ENCODE measurements at places on chromosomes 1 and 21.

DNA sequence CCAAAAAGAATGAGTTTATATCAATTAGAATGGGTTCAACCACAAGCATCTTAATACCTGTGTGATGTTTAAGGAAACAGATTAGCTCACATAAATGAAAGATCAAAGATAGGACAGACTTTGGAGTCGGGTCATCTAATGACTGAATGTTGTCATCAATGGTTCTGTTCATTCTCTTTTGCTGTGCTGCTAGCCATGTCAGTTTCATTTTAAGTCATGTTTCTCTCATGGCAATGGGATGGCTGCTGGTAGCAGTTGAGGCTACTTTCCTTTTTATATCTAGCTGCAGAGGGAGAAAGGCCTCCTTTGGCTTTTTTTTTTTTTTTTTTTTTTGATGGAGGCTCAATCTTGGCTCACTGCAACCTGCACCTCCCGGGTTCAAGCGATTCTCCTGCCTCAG lies 86.9 kb upstream of the SPAG17 start:
- DNase-seq = no peak

DNA sequence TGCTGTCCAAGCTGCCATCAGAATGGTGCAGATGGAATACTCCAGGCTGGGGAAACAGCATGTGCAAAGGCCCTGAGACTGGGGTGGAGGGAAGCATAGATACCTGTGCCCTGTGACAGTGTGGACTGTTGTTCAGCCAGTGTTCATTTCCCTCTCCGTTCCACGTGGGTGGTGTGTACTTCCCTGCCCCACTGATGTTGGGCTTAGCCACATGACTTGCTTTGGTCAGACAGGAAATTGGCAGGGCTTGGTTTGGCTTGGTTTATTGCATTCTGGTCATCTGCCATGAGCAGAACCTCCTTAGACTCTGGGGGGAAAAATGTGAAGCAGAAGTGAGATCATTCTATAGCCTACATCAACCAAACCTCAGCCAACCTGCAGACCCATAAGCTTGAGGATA lies 102.4 kb upstream of the IGSF21 start:
- DNase-seq = no peak

- no peak for DNase-seq
Measured at GRCh38 chr1:25704267-25704691, 87.7 kb downstream of the MAN1C1 start.

DNA sequence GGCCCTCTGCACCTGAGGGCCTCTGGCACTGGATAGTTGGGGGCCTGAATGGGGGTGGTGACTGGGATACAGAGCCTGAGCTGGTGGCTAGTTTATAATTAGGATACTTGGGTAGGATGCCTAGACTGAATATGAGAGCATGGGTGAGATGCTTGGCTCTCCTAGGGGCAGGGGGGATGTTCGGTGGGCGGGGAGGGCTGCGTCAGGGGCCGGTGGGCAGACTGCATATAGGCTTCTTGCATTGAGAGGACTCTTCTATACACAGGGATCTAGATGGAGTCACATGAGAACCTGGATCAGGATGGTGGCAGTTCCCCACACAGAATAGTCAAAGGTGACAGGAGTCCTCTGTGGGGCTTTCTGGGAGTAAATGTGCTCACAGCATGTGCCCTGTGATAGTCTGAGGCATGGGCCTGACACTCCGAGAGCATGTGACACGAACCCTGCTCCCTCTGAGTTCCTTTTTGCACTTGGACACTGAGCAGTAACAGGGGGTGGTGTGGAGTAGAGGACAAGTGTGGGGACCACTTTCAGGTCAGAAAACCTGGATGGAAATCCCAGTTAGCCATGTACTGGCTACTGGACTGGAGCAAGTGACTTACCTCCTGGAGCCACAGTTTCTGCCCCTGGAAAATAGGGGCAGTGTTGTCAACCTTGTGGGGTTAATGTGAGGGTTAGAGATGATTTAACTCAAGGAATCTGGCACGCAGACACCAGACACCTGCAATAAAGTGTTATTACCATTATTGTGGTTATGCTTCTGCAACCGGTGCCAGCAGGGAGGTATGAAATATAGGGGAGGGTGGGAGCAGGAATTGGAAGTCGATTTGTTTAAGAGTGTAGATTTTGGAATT lies 2.2 kb downstream of the MAP7D1 start:
- DNase-seq = no peak

DNA sequence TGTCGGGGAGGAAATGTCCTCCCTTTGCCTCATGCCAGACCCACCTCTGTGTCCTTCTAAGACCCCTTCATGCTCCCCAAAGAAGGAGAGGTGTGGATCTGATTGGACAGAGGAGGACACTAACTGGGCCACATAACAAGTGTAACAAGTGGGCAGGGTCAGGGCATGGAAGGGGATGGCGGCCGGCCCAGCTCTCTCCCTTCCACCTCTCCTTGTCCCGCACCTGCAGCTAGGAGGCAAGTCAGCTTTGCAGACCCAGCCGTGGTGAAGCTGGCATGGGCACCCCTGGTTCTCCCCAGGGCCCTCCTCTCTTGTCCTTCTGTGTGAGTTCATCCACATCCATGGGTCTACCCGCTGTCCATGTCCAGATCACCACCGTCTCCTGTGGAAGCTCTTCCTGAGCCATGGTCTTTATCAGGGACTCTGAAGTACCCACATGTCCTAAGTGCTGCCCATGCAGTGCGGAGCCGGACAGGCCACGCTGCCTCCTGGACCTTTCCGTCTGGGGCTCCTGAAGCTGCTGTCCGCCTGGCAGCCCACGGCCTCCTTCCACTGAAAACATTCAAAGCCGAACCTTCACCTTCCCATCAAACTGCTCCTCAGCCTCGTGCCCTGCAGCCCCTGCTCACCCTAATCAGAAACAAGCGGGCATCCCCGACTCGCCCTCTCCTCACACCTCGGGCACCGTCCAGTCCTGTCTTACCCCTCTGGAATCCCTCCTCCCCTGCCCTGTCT lies 460.5 kb downstream of the PTPRU start:
- no peak for DNase-seq

GRCh38 chr1:178065250-178065649 lies 28.7 kb upstream of the RASAL2 start:
- no peak for DNase-seq

GRCh38 chr1:175671066-175671465 lies 72.3 kb downstream of the TNR start:
- no peak for DNase-seq

- no peak for DNase-seq
Measured at GRCh38 chr21:41350436-41351155, 11.2 kb upstream of the MX2 start.

DNA sequence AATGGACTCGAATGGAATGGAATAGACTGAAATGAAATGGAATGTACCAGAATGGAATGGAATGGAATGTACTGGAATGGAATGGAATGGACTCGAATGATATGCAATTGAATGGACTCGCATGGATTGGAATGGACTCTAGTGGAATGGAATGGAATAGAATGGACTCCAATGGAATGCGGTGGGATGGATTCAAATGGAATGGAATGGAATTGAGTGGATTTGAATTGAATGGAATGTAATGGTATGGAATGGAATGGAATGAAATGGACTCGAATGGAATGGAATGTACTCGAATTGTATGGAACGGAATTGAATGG lies 99.6 kb upstream of the FBXO28 start:
- no peak for DNase-seq

GRCh38 chr1:92749024-92749634 lies 35.8 kb downstream of the EVI5 start:
- no peak for DNase-seq

GRCh38 chr21:34745557-34746255 lies 76.9 kb downstream of the CLIC6 start:
- peak; percentile 77 for DNase-seq

- DNase-seq = no peak
Measured at GRCh38 chr1:10121688-10122087, 88.7 kb upstream of the KIF1B start.

GRCh38 chr1:13945856-13946255 lies 245.9 kb downstream of the PRDM2 start:
- no peak for DNase-seq

- DNase-seq = peak; percentile 71
Measured at GRCh38 chr1:155893389-155894142, 17.6 kb downstream of the RIT1 start.

GRCh38 chr1:189627427-189627826 lies 850.2 kb downstream of the BRINP3 start:
- DNase-seq = no peak

Measured in HS-27A (cell line).